Urothelium cell line (cell line): ENCODE measurements at places on chromosomes 5 and 9.

GRCh38 chr9:121527371-121527770 is 27.7 kb upstream of the GGTA1 start:
- no peak for DNase-seq

DNA sequence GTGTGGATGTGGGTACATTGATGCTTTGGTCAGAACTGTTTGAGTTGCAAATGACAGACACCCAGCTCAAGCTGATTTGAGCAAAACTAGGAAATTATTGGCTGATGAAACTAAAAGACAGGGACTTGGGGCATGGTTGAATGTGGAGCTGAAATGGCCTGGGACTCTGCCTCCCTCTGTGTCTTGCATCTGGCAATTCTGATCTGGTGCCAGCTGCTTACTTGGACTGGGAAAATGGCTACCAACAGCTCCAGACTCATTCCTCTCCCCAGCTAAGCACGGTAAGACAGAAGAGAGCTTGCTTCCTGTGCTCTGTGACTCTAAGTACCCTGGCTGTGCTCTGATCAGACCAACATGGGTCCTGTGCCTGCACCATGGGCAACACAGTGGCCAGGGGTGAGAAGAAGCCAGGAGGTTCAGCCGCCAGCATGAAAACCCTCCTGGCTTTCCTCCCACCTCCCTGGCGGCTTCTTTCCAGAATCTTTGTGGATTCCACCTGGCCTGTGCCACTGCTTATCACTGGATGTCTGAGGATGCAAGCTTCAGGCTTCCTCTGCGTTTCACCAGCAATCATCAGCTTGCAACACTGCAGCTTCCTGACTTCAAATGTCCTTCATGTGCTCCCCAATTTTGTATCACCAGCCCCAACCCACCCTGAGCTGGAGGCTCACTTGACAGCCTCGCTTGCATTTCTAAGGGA is 44.1 kb downstream of the C5orf15 start:
- no peak for DNase-seq

GRCh38 chr9:132879457-132880323 is 992 bp downstream of the SPACA9 start:
- no peak for DNase-seq

DNA sequence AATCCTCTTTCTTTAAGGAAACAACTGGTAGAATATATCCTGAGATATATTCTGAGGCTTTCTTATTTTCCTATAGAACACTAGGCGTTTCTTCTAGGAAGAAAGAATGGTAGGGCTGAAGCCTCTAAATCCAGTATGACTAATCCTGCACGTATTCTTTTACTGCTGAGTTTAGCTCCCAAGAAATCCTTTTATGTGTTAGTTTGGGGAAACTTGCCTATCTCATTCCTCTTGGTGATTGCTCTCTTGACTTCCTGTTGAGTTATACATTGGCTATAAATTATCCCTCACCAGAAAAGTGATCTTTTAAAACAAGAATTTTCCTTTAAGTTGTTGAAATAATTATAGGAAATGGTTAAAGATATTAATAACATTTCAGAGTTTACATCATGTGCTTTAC is 422.9 kb downstream of the TMEM161B start:
- peak; percentile 10 for DNase-seq

DNA sequence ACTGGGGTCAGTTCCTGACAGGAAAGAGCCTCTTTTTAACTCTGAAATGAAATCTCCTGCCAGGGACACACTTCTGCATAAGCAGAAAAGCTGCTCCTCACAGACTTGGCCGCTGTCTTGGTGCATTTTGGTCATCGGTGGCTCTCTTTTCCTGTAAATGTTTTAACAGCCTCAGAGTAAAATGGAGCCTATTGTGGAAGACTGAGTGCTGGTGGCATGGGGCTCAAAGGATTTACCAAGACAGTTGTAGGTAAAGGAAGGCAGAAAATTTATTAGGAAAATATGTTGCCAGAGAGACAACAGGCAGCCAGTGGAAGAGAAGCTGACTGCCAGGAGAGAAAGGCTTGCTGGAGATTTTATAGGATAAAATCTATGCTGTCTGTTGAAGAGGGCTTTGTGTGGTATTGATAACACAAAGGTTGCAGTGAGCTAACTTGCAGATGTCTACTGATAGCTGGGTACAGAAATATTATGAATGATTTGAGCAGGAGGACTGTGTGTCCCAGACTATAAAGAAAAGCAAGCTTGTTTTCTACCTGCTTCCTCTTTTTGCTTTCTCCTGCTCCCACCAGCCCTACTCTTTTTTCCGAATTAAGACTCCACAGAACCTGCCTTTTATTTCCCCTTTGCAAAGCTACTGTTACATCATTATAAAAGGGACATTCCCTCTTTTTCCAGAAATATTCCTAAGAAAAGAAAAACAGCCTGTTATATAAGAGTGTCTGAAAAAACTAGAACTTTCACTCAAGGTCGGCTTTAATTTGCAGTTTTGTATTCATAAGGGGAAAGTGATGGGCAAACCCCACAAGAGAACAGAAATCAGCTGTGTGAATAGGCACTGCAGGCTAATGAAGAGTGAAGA is 27.9 kb upstream of the IFNA14 start:
- no peak for DNase-seq

GRCh38 chr5:167936022-167936421 is 355.4 kb upstream of the WWC1 start:
- DNase-seq = no peak

DNA sequence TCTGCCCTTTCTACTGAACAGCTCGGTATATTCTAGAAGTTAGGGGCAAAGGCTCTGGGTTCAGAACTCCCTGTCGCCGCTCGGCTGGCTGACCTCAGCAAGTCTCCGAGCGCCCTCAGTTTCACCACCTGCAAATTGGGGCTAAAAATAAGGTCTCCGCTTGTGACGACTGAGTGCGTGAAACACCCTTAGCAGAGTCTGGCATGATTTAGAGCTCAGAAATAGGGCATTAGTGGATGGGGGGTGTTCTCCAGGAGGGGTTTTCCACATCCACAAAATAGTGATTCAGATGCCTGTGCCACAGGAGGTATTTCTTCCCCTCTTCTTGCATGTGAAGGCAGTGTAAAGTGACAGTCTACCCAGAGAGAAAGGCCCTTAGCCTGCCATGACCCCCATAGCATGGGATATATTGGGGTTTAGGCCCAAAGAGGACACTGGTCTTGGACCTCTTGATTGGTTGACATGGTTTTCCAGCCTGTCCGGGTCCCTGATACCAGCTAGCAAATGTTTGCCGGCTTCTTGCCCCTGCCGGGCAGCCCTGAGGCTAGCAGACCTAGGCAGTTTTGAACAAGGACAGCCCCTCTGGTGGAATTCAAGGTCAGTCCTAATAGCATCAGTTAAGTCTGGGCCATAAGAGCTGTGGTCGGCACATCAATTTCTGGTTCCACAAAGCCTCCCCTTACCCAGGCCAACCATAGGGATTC is 1.4 kb downstream of the ERGIC1 start:
- DNase-seq = no peak

GRCh38 chr9:5899292-5899691 is 8.6 kb downstream of the MLANA start:
- no peak for DNase-seq

DNA sequence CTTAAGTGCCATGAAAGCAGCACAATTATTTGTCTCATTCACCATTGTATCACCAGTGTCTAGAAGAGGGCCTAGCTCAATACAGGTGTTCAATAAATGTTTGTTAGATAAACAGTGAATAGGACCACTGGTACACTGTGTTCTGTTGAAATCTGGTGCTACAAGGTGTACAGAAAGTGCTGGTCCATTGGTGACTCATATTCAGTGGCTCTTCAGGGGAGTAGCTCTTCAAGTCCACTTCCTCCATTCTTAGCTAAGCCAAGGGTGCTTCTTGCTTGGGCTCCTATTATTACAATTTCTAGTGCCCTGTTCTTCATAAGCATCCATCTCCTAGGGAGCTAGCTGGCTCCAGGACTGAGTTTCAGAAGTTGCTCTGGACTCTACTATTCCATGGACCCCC is 6.4 kb upstream of the FCHO2 start:
- no peak for DNase-seq

- DNase-seq = no peak
These were observed 494.6 kb downstream of the ENC1 start for GRCh38 chr5:74145951-74146350.
